ENCODE measurements at places on chromosomes 16 and 17. TPM values are rescaled to one million over a fixed set of nuclear protein-coding genes. Genes with fewer than 3 reads are reported as not detected.
A peak's percentile ranks its signal among the peaks of the same experiment; 100 is the strongest.

DNA sequence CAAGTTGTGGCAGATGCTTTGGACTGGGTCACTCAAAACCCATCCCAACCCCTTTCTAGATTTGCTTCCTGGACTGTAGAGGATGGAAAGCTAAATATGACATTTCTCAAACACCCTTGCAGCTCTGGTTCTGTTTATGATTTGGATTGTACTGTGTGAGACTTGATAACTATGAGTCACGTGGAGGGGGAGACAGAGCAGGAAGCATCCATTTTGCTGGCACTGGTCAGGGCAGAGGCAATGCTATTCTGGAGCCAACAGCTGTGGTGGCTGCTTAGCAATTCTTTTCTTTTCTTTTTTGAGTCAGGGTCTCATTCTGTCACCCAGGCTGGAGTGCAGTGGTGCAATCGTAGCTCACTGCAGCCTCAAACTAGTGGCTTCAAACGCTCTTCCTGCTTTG lies 13.6 kb upstream of the TERF2 start:
- no peak for DNase-seq

DNA sequence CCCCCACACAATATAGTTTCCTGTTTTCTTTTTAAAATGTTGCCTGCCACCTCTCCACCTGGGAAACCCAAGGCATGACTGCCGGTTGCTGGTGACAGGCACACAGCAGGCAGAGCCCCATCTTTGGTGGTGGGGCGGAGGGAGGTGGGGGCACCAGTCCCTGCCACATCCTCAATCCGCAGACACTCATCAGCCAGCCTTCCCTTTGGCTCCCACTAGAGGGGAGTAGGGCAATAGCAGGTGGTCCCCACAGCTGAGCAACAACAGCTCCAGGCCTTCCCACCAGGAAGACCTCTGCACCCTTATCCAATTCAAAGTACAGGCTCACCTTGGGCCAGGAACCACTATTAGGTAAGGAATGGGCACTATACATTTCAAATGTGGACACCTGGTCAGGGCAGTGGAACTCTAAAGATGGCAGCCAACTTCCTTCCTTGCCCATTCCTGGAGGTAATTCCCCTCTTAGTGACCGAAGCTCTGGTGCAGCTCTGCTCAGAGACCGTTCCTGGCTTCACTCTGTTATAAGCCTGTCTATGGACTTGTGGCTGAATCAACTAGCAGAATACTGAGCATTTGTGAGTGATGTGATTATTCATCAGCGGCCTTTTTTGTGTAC lies 13.9 kb downstream of the RECQL5 start:
- DNase-seq = peak; percentile 26

DNA sequence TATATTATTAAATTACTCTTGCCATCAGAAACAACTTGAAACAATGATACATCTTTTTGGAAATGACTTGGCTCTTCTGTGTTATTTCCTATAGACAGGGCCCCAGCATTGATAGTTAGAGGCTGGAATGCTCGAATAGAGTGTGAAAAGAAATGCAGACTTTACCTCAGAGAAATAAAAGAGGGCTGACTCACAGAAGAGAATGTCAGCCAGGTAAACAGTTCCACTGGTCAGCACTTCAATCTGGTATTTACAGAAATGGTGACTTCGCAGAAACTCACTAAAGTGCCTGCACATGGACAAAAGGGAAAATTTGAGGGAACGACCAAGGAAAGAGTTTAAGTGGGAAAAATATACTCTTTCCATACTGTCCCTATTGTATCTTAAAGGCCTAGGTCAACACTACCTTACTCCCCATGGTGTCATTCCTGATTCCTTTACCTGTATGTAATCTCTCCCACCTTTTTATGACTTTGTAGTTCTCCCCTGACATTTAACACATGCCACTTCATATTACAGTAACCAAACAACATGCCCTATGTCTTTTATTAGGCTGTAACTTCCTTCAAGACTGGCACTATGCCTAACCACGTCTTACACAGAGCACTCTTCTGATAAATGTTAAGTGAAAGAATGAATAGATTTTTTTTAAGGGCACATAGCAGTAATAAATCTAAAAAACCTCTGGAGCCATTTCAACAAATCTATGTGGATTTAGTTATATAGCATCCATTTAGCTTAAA lies 36.7 kb downstream of the AKAP10 start:
- DNase-seq = no peak

DNA sequence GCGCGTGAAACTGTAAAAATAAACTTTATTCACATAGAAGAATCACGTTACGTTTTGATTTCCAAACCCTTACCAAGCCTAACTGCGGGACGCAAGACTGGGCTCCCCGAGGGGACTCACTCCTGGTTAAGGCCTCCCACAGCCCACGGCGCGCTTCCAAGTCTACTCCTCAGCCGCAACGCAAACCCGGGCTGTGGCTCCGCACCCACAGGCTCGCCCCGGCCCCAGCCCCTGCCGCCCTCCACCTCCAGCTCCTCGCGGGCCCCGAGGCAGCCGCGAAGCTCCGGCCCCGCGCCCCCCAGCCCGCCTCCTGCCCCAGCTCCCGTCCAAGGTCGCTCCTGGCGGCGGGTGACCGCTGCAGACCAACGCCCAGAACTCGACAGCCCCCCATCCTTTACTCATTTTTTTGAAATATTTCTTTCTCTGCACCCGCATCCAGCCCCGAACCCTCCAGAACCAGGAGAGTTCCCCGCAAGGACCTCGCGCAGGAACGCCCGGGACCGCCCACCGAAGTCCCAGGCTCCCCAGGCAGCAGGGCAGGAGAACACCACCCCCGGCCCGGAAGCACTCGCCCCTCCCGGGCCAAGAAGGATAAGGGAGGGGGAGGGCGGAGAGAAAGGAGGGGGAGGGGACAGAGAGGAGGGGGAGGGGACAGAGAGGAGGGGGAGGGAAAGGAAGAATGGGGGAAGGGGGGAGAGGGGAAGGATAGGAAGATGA lies 912 bp downstream of the USP22 start:
- DNase-seq = peak; percentile 70

- DNase-seq = no peak
Observed at GRCh38 chr16:10957771-10958482, 13.6 kb downstream of the CLEC16A start.

DNA sequence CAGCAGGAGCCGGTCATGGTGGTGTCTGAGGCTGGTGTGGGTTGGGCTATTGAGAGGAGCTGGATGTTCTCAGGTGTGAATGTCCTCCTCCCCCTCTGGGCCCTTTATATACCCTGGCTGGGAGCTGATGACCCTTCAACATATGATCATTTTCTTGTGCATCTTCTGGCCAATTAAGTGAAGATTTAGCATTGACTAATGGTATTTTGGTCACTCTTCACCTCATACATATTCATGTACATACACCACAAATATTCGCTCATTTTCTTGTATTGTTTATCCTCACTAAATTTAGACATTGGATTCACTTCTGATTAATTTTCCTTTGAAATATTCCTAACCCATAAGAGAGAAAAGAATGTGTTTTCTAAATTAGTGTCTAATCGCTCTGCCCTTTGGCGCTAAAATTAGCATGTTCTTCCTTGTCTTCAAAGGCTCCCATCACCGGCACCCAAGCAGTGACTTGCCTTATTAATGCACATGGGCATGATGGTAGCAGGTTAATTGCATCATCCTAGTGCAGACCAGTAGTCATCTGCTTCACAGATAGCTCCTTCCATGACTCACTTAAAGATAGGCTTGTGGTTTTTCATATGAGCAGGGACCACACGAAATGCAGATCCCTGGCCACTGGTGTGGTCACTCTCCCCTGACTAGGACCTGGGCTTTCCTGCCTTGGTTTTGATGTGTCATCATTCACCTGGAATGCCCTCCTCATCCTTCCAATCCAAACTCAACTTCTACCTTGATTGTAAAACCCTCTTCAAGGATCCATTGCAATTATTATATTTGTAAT lies at the start of gene KRTAP2-4:
Gene KRTAP2-4, minus strand, starts transcription at position 51 of the 796 bp plus-strand sequence. Its CDS starts 34 bp downstream, at position 17.
- no peak for DNase-seq

- DNase-seq = no peak
Observed at GRCh38 chr17:48610282-48611211, at the start of gene HOXB7. Gene HOXB7 (minus strand): TSS chr17:48611017. CDS start chr17:48610918, 99 bp downstream.

Gene ZMYND15
- 0.23 TPM for total RNA-seq

GRCh38 chr16:30766933-30767284 lies 4.8 kb downstream of the RNF40 start:
- DNase-seq = no peak

Gene SOX8
- total RNA-seq = 1.5 TPM

Data from NCI-H460 (cell line).